ENCODE measurements at places on chromosomes 3 and 15.

DNA sequence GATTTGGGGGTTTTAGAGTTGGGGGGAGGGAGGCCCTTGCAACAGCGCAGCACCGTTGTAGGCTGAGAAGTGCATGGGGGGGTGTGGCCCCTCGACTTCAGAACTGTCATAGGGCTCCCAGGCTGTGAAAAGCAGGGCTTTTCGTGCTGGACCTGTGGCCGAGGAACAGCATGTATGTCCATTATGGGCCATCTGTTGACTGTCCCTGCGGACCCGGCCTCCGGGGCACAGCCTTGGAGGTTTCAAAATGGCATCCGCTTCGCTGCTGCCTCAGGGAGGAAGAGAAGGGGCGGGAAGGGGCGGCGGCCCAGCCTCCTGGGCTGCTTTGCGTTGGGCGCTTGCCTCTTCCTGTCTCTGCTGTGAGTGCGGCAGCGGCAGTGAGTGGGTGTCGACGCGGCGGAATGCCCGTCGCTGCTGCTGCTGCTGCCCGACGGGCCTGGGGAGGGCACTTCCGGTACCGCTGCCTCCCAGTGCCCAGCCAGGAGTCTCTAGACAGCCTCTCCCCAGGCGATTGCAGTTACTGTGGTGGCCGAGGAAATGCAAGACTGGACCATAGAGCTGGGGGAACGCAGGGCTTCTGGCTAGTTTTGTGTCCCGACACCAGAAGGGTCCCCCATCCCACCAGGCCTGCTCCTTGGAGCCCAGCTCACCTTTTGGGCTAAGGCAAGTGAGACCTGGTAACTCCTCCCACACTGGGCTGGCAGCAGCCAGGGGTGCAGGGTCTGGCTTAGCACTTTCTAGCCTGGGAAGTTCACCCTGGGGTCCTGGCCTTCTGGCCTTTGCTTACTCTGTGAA lies 1.9 kb downstream of the GNAI2 start:
- DNase-seq = peak; percentile 88

DNA sequence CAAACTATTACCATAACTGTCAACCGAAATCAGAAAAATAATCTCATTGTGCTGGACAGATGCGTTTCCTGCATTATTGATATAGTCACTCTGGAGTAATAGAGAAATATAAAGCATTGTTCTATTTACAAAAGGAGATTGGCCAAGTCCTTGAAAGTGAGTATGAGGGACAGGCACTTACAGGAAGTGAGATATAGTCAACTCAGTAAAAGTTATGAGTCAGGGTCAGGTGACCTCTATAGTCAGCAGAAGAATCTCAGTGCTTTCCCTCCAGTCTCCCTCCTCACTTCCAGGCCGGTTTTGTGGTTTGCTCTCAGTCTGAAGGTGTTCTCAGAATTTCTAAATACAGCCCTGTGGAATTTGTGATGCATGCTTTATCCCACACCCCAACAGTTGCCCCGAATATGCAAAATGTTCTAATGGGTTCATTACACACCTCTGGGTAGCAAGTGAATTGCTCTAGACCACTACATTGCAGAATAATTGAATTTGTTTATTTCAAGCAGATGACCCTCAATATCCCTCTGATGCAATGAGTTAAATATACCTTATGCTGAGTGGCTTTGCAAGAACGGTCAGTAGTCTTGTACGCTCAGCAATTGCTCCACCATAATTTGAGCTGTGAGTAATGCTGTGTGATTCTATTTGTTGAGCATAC lies 787.7 kb downstream of the MCTP2 start:
- no peak for DNase-seq

DNA sequence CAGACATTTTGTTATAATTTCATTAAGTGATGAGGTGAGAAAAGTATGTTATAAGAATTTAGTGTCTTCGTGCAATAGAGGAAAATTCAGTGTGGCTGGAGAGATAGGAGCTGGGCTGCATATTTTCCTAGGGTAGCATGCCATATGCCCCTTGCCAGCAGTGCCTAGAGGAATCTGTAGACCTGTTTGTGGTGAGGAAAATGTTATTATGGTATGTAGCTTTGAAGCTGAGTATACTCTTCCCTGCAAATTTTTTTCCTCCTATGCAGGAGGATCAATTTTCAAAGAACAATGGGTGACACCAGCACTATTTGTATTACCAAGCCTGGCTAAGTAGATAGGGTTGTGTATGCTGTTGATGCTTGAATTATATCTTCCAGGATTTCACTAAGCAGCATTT lies 200.6 kb downstream of the EDEM1 start:
- DNase-seq = no peak

- DNase-seq = no peak
Measured at GRCh38 chr3:75136100-75136897, 521.8 kb upstream of the CNTN3 start.

DNA sequence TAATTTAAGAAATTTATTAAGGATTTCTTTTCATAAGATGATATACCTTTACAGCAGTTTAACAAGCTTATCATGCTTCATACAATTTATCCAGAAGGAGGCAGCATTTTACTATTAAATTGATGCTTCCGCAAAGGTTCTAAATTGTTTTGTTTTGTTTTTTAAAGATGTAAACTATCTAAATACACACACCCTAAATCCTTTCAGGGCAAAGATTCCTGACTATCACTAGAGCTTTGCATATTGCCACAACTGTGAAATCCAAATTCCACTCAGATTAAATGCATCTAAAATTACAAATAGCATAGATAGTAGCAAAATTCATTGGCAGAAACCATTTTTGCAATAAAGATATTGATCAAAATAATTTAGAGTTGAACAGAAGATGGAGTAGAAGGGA lies 44.5 kb upstream of the CCNL1 start:
- no peak for DNase-seq

DNA sequence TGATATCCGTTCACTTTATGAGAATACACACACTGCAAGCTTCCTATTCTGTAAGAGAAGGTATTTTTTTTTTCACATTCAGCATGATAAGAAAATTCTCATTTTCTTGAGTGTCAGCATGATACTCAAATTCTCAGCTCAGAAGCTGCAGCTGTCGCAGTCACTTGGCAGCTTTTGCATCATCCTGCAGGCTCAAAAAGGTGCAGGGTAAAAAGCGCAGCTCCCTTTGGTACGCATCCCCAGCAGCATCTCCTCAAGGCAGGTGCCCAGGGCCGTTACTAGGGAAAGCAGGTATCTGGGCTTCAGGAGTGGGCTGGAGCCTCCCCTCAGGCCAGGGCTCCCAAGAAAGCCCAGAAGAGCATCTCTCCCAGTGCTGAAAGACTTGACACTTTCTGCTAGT lies 22.3 kb downstream of the LNP1 start:
- DNase-seq = no peak

DNA sequence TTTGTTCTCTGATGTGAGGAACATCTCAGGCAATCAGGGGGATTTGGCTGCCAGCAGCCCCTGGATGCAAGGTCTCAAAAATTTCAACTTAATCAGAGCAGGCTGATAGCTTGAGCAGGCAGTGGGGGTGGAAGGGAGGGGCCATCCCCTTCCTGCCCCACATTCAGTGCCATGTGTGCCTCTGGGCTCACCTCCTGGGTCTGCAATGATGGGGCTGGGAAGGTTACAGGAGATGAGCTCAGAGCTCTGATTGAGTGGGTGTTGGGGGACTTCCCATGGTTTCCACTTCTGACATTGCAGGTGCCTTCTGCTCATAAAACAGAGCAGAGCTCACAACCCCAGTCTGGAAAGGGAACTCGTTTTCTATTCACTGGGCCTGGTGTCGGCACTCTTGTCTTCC lies 37.0 kb downstream of the PARP16 start:
- DNase-seq = peak; percentile 74

GRCh38 chr3:46609944-46610722 lies 2.2 kb upstream of the FAM240A start:
- DNase-seq = no peak

- DNase-seq = no peak
Measured at GRCh38 chr3:142787719-142788118, 63.9 kb downstream of the TRPC1 start.

- no peak for DNase-seq
Measured at GRCh38 chr15:91118817-91119590, 18.9 kb downstream of the SV2B start.

DNA sequence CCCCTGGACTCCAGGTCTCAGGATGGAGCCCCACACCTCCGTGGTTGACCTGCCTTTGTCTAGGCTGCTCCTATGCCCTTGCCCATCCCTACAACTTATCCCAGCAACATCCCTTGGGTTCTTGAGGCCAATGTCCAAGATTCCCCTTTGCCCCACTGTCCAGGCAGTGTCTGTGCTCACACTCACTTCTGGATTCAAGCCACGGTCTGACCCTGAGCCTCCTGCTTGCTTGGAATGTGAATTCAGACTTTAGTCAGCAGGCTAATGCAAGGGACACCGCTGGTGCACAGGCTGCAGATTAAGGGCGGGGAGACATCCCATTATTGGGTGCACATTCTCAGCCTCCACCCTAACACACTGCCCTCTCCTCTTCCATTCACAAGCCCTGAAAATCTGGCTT lies 154.1 kb downstream of the WNT5A start:
- no peak for DNase-seq

- no peak for DNase-seq
Measured at GRCh38 chr15:50881121-50882048, 27.1 kb upstream of the AP4E1 start.

GRCh38 chr3:177792311-177793030 lies 595.2 kb upstream of the TBL1XR1 start:
- no peak for DNase-seq

DNA sequence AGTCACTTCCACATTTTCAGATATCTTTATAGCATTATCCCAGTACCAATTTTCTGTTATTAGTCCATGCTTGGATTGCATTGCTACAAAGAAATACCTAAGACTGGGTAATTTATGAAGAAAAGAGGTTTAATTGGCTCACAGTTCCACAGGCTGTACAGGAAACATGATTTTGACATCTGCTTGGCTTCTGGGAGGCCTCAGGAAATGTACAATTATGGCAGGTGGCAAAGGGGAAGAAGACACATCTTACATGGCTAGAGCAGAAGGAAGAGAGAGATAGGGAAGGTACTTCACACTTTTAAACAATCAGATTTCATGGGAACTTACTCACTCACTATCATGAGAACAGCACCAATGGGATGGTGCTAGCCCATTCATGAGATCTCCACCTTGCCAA lies 172.3 kb upstream of the GPR149 start:
- DNase-seq = no peak

GRCh38 chr3:180223268-180223667 lies 186.5 kb upstream of the PEX5L start:
- DNase-seq = no peak

- no peak for DNase-seq
Measured at GRCh38 chr3:38617586-38617985, 31.9 kb downstream of the SCN5A start.

DNA sequence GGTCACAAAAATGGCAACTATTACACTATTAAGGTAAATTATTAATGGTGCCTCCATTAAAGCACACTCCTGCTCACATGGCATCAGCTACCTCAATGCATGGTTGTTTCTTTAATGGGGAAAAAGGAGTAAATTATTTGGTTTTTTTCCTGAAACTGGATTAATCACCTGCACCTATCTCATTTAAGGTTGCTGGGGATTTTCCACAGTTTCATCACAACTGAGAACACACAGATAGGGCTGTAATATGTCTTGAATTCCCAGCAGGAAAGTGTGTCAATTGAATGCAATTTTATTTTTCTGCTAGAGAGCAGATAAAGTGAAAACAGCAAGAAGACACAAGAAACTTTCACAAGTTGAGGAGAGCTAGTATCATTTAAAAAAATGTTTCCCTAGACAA lies 36.4 kb downstream of the RFTN1 start:
- DNase-seq = no peak

DNA sequence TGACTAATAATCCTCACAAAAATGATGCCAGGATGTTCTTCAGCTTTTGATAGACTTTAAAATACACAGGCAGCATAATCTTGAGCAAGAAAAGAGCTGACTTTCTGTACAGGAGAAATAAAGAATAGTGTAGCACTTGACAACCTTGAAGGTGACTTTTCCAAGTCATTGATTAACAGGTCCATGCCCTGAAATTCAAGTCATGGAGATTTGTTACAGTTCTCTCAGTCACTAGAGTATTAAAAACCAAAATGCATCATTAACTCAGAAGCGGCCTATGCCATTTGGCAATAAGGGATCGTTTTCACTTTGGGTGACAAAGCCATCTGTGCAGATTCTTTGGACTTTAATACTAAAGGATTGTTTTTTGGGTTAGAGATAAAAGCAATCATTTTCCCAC lies 692.7 kb upstream of the SGO1 start:
- no peak for DNase-seq

DNA sequence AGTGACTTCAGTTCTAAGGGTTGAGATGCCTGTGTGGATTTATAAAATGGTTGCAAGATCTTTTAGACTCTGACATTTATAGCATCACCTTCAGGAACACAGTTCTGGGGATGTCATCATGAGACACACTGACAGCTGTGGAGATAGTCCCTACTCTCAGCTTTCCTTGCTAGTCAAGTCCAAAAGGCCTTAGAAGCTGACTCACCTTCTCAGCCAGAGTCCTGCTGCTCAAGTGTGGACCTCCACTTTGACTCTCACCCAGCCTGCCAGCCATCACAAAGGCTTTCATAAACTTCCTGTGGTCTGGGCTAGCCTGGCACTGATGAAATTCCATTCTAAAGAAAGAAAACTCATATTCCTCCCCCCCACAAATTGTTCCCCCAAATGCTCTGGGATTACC lies 44.8 kb downstream of the TMEM39A start:
- no peak for DNase-seq

DNA sequence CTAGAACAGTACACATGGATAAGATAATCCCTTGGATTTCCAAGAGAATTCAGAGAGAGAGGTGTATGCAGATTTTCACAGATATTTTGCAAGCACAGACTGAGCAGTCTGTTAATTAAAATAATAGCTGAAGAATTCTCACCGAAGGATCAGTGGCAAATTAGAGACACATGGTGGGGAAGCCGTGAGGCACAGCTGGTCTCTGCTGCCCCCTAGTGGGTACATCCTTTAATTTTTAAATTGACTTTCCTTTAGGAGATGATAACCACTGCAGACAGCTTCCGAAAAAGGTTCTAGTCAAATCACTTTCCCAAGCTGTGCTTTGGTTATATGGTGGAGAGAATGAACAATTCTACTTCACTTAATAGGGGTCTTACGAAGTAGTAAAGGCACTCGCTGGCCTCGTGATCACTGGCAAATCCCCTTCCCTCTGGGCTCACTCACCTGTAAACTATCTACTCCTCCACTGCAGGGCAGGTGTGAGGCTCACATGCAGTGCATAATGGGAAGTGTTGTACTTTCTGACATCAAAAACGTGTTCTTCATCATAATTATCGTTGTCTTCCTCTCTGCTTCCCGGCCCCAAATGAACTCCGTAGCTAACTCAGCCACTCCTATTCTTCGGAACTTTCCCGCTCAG lies 19.5 kb downstream of the MESD start:
- DNase-seq = peak; percentile 59

DNA sequence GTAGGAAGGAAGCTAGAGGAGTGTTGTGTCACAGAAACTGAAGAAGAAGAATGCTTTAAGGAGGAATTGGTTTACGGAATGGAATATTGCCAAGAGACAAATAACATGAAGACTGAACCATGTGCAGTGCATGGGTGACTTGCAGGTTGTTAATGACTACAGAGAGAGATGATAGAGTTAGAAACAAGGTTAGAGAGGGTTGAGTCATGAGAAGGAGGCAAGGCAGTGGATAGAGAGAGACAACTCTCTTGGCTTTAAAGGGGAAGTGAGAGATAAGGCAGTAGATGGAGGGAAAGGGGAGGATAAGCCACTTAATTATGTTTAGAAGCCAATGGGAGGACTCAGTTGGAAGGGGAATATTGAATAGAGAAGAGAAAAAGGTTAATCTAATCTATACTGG lies 119.3 kb upstream of the CCNL1 start:
- no peak for DNase-seq

GRCh38 chr15:92634671-92635201 lies 20.8 kb downstream of the FAM174B start:
- no peak for DNase-seq
